ENCODE measurements at places on chromosomes 11 and 22.

- no peak for DNase-seq
Observed at GRCh38 chr11:5550440-5551095, 2.2 kb upstream of the OR52H1 start.

DNA sequence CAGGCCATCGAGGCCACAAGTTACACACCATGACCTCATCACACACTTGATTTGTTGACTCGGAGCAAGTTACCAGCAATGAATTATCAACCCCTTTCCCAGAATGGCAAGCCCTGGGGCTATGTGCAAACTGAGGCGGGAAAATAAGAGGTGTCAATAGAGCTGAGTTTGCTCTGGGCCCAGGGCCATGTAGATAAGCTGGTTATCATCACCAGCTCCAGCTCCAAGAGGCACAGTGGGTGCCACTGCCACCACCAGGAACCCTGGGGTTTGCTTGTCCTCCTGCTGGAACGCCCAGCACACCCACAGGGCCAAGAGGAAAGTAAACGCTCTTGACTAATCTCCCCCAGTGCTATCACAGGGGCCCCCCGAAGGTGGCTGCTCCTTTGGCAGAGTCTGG lies 13.0 kb upstream of the VPS37C start:
- no peak for DNase-seq

- DNase-seq = peak; percentile 75
Observed at GRCh38 chr11:74988541-74989259, at the start of gene NEU3. TSS of gene NEU3 (plus strand) at chr11:74988933. CDS start at chr11:74989061, 128 bp downstream.

DNA sequence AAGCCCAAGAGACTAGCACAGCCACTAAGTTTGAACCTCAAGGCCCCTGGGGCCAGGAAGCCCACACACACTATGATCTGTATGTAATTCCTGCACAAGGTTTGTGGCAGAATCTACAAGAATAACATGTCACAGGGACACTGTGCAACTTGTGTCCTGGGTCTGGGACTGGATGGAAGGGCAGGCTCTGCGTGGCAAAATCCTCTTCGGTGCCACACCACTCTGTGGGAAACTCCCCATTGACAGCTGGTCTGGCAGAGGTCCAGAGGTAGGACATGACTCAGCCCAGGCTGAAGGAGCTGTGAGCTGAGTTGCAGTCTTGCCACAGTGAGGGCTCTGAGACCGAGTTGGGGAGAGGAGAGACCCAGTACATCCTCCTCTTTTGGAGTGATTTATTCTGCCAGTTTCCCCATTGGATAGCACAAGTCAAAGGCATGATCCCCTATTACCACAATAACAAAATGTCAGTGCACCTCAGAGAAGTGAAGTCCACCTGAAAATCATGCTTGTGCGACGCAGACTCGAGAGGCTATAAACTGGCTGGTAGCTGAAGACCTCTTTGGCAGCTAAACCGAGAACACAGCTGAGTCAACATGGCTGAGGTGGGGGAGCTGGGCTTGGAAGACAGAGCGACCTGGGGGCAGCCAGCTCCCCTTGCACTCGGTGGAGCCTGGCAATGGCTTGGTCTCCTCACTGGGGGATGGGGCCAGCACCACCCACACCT lies 23.3 kb upstream of the SERPIND1 start:
- peak; percentile 12 for DNase-seq

- DNase-seq = no peak
Observed at GRCh38 chr11:113447621-113448315, 27.4 kb downstream of the DRD2 start.

DNA sequence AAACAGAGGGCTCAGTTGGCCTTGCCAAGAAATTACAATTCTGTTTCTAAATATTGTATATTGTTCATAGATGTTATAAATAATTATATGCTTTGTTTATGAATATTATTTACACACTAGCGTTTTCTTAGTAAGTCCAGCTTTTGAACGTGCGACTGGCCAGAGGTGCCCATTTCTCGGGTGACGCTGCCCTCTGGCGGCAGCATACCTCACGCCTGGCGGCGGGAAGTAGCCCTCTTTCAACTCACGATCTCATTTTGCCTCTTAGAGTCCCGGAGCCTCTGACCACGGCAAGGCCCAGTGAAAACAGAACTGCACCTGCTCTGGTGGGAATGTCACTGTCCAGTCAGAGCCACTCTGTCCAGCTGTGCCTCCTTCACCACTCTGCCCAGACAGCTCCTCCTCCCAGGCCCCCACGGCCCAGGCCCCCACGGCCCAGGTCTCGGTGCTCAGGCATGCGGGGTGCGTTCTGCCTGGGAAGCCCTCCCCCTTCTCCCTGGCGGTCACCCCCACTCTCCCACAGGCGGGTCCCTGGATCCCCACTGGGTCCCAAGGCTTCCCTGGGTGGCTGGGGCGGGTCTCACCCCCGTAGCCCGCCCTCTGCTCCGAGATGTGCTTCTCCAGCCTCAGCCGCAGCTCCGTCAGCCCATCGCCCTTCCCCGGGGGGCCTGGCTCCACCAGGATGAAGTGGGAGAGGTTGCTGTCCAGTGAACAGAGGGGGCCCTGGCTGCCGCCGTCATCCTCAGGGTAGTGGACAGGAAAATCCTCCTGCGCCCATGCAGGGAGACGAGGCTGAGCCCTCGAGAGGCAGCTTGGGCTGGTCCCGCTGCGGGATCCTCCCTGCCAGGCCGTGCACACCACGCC lies 19.3 kb downstream of the TSSC4 start:
- peak; percentile 36 for DNase-seq

DNA sequence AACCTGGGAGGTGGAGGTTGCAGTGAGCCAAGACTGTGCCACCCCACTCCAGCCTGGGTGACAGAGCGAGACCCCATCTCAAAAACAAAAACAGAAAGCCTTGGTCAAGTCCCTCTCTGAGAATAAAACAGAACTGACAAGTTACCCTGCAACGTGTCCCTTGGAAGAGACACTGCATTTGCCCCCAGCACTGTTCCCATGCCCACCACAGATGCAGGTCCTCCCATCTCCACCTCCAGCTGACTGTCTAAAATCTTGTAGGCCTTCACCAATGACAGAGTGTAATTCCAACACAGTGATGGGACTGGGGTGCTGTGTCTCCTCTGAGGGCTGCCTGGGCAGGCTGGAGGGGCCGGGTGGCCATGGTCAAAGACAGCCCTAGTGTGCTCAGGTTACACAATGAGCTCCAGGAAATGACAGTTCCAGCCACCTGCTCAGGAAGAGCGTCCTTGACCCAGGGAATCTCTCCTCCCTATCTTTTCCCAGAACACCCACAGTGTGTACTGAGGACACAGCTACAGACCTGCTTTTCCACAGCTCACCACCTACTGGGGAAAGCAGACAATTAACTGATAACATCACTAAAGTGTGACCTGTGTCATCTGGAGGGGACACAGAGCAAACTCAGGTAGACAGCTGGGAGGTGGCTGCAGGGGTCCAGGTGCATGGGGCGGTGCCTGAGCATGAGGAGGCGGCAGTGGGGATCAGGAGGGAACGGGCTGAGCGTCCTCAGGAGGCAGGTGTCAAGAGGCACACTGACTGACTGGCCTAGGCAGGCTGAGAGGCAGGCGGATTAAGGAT lies 56.4 kb downstream of the ARFGAP3 start:
- no peak for DNase-seq

GRCh38 chr22:46163557-46163888 lies 13.2 kb downstream of the PPARA start:
- no peak for DNase-seq

GRCh38 chr11:64245401-64245796 lies 1.3 kb downstream of the PPP1R14B start:
- DNase-seq = no peak

GRCh38 chr11:6505577-6506240 lies 8.6 kb downstream of the DNHD1 start:
- no peak for DNase-seq

DNA sequence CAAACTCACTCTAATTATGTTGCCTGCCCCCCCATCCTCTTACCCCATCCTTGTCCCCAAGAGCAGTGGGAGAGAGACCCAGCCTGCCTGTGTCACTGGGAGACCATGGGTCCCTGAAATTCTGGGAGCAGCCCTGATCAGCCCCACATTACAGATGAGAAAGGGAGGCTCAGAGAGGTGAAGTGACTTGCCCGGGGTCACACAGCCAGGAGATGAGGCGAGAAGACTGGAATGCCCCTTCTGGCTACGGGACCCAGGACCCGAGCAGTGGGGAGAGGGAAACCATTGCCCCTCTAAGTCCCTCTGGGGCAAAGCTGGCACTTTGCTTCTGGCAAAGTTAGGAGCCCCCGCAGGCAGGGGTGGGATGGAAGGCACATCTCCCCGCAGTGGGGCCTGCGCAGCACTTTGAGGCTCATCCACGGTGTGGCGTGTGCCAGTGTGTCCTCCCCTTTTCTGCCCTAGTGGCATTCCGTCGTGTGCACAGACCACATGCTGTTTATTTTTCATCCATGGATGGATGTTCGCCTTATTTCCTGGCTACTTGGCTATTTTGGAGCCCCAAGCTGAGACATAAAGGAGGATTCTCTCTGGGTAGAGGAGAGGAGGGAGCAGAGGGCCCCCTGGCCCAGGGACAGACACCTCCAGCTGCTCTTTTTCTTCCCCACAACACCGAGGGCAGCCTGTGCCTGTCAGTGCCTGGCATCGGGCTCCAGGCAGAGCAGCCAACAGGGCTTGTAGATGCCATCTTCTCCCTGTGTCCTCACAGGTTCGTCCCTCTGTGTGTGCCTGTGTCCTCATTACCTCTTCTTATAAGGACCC lies 3.7 kb upstream of the FGF3 start:
- no peak for DNase-seq

DNA sequence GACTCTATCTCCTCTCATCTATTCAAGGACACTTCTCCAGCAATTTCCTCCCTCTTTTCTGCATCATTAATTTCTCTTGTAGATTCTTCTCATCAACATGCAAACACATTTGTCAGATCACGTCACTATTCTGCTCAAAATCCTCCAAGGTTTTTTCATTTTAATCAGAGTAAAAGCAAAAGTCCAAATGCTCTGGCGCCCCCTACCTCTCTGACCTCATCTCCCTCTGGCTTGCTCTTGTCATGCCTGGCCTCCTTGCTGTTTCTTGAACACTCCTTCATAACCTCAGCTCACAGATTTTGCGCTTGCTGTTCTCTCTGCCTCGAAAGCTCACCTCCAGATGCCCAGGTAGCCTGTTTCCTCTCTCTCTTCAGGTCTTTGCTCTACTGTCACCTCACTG lies 22.4 kb downstream of the RTCB start:
- DNase-seq = no peak

DNA sequence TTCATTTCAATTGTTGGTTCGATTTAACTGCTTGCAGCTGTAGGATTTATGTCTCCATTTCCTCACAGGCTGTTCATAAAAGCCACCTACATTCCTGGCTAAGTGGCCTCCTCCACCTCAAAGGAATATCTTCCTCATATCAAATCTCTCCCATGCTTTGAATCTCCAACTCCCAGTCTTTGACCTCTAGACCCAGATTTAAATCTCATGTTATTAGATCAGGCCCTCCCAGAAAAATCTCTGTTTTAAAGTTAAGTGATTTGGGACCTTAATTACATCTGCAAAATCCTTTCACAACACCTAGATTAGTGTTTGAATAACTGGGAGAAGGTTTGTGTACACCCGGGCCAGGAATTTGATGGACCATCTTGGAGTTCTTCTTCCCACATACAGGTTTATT lies 33.9 kb upstream of the POLA2 start:
- DNase-seq = no peak

- no peak for DNase-seq
Observed at GRCh38 chr11:121574801-121575200, 122.0 kb upstream of the SORL1-AS1 start.

DNA sequence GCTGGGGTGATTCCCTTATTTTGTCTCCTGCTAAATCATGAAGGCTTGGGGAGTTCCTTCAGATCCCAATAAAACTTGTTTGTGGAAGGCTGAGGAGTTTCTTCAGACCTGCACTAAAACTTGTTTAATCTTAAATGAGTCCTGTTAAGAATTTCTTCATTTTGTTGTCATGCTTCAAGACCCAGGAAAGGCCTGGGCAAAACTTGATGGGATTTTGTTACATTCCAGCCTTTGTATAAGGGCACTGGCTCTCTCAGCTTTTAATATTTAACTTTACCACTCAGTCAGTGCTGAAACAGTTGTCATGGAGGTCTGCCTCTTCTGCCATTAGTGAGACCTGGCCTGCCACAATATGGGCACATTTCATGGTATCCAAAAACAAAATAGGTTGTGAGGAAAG lies 699.0 kb downstream of the ETS1 start:
- no peak for DNase-seq

- no peak for DNase-seq
Observed at GRCh38 chr11:66741153-66741552, 12.1 kb upstream of the SPTBN2 start.
